PC-9 (cell line): ENCODE measurements at places on chromosomes 12 and 14.

DNA sequence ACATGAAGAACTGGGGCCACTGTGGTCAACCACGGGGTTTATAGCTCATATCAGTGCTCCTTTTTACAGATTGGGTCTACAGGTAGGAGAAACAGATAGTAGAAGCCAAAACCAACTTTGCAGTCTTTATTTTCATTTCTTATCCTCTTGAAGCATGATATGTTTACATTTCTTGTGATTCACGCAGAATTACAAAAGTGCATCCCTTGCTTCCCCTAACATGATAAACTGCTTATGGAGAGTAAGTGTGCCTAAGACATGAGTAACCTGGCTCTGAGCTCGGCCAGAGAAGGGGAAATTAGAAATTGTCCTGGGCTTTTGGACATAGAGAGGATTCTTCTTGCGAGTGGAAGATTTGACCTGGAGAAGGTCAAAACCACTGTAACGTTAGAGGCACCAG lies 18.4 kb downstream of the PWP1 start:
- no peak for DNase-seq

- DNase-seq, result no peak
These were observed 79.9 kb downstream of the GCH1 start for GRCh38 chr14:54822685-54823084.

DNA sequence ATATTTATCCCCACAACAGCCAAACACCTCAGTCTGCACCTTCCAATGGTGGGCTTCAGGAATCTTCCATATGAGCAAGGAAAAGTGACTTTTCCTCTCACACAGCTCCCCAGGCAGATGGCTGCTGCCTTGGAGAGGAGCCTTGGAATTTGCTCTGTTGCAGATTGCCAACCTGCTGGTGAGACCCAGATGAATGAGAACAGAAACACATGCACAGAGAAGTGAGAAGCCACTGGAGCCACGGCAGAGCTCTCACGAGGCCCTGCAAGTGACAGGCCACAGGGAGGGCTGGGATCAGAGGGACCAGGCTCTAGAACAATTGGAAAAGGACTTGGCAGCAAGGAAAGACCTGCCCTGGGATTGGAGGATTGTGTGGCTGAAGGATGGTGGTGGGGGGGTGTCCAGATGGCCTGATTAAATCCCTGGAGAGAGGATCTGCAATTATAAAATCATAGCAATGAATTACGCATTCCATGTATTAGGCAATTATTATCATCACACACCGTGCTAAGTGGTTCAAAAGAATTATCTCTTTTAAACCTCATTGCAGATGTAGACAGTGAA lies 84.9 kb upstream of the PWP1 start:
- no peak for DNase-seq

DNA sequence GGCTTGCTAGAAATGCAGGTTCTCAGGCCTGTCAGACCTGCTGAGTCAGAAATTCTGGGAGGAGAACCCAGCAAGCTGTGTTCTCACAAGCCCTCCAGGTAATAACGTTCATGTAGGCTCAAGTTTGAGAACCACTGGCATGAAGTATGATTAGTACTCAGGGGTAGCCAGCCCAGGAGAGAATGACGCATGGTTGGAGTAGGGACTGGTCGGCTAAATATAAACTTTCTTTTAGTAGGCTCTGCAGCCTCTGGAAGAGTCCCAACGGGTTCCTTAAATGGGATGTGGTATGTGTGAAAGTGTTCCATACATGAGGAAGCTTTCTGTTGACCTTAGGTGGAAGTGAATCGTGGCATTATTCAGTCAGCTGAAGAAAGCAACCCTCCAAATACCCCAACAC lies 209.3 kb downstream of the SLC41A2 start:
- no peak for DNase-seq

DNA sequence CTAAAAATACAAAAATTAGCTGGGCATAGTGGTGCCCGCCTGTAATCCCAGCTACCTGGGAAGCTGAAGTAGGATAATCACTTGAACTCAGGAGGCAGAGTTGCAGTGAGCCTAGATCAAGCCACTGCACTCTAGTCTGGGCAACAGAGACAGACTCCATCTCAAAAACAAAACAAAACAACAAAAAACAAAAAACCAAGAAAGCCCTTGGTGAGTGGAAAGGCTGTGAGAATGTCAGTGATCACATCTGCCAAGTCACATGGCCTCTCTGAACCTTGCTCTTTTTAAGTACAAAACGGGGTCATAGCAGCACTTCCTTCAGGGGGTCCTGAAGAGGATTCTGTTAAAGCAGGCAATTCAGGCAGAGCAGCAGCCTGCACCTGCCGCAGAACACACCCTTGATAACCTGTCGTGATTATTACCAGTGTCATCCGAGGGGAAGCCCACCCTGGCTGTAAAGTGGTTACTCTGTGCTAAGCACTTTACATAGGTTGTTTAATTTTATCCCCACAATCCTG lies 9.6 kb downstream of the RPS6KL1 start:
- no peak for DNase-seq

- DNase-seq, result peak; percentile 62
These were observed 64.9 kb downstream of the TMX1 start for GRCh38 chr14:51304941-51305340.

- DNase-seq, result no peak
These were observed 99.0 kb downstream of the NUBPL start for GRCh38 chr14:31660191-31660590.

DNA sequence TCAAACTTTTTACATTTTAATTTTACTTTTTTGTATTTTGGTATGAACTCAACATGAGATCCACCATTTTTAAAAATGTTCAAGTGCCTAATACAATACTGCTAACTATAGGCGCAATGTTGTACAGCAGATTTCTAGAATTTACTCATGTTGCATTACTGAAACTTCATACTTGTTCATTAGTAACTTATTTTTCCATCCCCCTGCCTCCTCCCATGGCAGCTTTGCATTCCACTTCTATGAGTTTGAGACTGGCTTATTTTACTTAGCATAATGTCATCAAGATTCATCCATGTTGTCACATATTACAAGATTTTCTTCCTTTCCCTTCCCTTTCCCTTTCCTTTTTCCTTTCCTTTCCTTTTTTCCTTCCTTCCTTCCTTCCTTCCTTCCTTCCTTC lies 825.9 kb downstream of the SLC16A7 start:
- DNase-seq, result no peak

DNA sequence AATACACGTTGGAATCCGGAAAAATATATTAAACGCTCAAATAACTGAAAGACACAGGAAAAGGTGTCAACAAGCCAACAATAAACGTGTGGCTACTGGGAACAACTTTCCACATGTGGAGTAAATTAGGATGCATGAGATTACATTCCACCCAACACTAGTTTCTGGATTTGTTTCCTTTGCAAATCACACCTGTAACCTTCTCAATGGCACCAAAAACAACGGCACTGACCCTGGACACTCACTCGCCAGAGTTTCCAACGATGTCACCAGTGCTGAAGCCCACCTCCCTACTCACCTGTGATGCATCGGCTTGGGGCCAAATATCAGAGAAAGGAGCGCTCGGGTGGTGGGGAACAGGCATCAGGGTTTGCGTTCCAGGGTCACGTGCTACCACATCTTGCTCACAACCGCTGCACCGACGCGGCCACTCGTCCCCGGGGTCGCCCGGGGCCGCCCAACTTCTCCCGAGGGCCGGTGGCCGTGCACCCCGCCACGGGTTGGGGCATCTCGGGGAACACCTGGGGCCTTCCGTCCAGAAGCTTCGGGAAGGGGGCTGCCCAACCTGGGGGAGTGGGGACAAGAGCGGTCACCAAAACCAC lies 629 bp downstream of the PRDM4 start:
- DNase-seq, result no peak
